ENCODE measurements at places on chromosomes 6 and 20.

GRCh38 chr6:63643862-63644261, 8.3 kb downstream of the PHF3 start:
- DNase-seq: peak; percentile 3

DNA sequence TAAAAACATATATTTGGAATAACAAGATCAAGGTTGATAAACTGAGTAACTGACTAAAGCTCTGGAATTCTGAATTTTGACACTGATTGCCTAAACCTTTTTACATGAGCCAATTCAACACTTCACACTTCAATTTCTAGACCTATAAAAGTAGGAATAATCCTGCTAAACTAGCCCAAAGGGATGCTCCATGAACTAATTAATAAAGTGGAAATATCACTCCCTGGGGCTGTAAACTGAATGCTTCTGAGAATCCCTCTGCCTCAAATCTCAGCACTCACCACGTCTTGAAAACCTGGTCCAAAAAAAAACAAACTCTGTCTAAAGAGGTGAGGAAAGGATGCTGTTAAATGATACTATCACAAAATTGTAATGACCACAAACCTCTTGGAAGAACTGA, 50.9 kb downstream of the DCDC2 start:
- DNase-seq: no peak

GRCh38 chr20:4329232-4329631, 313.9 kb upstream of the RNF24 start:
- no peak for DNase-seq

DNA sequence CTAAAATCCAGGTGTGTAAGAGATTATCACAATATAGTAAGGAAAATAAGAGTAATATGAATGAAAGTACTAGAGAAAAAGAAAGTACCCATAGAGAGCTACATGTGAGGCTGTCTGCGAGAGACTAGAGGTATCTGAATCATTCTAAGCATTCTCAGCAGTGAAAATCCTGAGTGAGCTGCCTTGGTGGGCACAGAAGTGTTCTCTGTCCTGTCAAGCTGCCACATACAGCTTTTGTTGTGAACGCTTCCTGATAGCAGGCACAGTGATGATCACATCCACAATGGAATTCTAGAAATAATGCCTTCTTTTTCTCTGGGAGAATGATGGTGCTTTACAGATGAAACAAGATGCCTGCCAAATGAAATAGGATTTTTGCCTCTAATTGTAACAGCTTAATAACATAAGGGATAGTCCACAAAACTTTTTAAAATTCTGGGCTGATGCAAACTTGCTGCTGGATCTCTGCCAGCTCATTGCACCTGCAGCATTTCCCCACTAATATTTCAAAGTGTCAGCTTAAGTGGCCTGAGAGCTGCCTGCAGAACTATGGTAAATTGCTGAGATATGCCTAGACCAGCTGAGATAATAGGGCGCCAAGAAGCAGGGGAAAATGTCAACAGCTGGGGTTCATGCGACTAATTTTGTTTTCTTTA, 620.5 kb downstream of the DOK5 start:
- no peak for DNase-seq

- DNase-seq: peak; percentile 28
Observed at GRCh38 chr6:27251112-27251605, 3.7 kb downstream of the PRSS16 start.

DNA sequence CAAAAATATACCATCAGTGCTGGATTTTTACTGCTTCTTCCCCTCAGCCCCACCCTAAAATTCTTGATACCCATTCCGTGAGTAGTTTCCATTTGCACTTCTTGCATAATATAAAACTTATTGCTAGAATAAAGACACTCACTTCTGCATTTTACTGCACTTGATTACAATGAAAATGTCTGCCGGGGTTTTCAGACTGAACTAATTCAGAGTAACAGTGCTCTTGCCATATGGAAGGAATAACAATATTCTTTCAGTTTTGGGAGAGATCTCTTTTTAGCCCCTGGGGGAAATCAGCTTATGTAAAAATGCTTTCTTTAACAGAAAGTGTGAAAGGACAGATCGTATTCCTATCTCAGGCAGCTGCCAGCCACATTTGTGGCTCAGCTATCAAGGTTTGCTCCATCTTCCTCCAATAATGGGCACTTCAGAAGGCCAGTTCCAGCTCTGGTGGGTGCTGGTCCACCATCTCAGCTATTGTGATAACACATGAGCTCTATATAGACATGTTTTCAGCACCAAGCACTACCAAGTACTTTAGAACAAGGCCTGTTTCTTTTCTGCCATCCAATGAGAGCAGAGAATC, 8.9 kb downstream of the SMLR1 start:
- DNase-seq: no peak

- DNase-seq: no peak
Observed at GRCh38 chr6:116398316-116399010, 27.7 kb downstream of the DSE start.

- DNase-seq: no peak
Observed at GRCh38 chr6:111949546-111949945, 76.3 kb upstream of the FYN start.

GRCh38 chr6:164290101-164290500, 875.6 kb downstream of the QKI start:
- DNase-seq: no peak

- DNase-seq: no peak
Observed at GRCh38 chr6:147468634-147469033, 39.9 kb upstream of the SAMD5 start.

GRCh38 chr20:6079016-6079415, 25.2 kb upstream of the LRRN4 start:
- DNase-seq: no peak

- peak; percentile 45 for DNase-seq
Observed at GRCh38 chr6:142871910-142872331, 73.1 kb downstream of the HIVEP2 start.

DNA sequence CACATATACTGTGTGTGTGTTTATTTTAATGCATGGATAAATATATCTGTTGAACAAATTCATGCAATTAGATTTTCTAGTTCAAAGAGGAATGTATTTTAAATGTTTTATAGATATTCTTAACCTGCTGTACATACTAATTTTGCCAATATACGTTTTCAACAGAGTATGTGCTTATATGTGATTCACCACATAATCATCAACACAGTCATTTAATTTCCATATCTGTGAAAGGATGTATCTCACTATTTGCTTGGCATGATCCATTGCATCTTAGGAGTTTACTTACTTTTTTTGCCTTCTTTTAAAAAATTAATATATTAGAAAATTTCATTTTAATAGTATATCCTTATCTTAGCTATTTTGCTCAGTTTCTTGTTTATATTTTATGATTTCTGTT, 902.3 kb upstream of the CITED2 start:
- DNase-seq: no peak

DNA sequence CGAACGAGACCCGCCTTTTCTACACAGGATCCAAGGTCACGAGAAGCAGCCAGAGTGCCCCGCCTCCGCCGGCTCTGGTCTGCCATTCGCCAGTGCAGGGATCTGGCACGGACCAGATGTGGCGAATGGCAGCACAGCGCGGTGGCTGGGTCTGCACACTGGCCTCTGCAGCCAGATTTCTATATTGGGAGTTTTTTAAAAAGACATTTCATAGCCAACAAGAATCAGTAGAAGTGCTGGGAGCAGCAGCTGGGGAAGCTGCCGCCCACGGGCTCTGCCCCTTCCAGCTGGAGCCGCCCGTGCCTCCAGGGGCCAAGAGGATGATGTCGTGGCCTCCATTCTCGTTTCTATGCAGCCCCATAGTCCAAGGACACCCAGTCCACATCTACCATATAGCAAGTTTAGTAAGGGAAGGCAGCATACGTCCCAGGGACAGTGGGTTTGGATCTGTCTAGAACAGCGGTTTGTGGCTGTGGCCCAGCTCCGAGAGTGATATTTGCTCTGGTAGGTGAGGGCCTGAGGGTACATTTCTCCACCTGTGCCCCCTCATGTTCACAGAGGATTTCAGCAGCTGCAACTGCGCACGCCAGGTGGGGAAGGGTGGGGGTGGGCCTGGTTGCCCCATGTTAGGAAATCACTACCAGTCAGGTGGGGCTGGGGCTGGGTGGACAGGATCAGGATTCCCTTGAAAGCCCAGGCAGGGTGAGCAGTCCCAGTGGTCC, 333.7 kb downstream of the ZFAND3 start:
- DNase-seq: no peak

DNA sequence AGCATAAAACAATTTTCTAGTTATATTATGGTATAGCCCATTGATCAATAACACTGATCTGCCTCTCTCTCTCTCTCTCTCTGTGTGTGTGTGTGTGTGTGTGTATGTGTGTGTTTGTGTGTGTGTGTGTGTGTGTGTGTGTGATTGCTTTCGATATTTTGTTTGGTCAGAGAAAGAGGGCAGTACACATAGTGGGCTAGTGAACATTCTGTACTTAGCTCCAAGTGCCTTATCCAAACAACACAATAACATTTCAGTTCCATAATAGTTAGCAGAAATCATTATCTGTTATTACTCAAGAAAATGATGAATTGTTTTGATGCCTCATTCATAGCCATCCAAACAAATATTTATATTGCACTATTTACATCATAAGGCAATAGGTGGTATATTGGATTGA, 979.1 kb upstream of the CITED2 start:
- no peak for DNase-seq

DNA sequence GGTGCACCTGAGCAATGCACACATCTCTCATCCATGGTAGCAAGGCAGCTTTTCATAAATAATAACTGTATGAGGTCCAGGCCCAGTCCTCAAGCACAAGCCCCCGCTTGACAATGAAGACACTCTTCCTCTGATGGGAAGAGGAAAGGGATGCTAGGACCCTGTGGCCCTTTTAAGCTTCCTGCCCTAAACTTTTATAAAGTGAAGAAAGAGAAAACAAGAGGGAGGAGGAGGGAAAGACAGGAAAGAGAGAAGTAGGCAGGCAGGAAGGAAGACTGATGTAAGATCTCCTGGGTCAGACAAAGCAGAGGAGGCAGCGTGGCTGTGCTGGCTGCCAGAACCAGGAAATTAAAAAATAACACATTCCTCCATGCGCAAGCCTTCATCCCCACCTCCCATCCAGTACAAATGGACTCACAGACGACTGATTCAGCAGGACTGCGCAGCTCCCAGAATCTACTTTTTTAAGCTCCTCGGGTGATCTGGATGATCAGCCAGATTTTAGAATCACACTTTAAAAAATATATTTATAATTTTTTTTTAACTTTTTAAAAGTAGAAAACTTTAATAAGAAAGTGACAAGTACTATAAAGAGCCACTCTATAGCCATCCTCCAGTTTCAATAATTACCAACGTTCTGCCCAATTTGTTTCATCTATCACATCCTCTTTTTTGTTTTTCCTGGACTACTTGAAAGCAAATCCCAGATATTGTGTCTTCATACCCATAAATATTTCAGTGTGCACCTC, 16.5 kb downstream of the TNFAIP3 start:
- DNase-seq: peak; percentile 56

DNA sequence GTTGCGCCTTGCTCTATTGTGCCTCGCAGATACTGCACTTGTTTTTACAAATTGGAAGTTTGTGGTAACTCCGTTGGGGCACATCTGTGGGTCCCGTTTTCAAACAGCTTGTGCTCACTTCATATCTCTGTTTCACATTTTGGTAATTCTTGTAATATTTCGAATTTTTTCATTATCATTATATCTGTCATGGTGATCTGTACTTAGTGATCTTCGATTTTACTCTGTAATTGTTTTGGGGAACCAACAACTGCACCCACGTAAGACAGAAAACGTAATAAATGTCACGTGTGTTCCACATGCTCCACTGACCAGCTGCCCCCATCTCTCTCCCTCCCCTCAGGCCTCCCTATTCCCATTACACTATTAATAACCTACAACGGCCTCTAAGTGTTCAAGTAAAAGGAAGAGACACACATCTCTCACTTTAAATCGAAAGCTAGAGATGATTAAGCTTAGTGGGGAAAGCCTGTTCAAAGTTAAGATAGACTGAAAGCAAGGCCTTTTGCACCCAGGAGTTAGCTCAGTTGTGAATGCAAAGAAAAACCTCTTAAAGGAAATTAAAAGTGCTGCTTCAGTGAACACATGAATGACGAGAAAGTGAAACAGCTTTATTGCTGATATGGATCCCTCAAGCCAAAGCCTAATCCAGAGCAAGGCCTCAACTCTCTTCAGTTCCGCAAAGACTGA, 26.9 kb downstream of the TTLL2 start:
- DNase-seq: no peak

DNA sequence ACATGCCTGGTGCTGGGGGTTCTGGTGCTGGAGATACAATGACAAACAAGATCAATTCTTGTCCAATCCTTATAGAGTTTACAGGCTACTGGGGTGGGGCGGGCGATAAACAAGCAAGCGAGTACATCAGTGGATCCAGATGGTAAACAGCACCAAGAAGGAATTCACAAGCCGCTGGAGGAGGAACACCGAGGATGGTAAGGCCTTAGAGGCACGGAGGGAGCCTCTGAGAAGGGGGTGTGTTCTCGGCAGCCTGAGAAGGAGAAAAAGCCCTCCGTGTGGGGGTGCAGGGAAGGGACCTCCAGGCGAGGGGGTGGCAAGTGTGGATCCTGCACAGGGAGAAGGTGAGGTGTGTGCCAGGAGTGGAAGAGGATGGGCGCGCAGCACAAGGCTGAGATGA, 276.5 kb upstream of the FOXQ1 start:
- no peak for DNase-seq

DNA sequence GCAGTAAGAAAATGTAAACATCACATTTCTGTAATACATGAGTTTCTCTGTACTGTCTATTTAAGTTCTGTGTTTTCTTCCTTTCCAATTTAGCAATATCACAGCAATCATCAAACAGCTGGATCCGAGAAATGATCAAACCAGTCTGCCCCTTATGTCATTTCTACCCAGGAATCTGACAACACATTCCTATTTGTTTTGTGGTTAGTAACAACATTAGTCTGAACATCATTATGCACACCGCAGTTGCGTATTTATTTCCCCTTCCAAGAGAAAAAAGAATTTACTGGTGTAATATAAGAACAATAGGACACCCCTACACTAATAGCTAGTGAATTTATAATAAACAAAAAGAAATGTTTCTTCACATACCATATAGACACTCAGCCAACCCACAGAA, 179.5 kb downstream of the BTBD9 start:
- DNase-seq: no peak

DNA sequence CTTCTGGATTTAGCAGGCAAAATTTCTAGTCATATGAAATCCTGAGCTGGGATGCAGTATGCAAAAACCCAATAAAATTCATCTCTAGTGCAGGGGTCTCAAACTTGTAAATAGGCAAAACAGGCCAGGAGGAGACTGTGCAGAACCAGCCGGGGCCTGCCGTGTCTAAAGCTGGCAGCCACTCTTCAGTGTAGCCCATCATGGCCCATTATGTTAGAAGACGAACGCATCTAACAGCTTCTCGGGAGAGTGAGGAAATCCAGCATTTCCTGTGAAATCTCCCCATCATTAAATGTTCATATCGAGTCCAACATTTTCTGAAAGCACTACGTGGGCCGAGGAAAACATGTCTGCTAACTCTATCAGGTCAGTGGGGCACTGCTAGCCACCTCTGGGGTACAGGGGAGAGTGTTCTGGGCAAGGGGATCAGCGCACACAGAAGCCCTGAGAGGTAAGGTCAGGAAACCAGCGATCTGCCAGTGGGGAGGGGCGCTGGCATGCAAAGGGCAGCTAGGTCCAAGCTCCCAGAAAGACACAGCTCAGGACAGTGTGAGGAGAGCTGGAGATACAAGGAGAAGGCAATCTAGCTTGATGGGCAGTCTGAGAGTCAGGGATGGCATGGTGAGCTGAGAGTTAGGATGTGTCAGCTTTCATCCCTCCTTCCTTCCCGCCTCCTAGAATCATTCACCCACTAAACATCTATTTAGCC, 144.2 kb downstream of the PREX1 start:
- DNase-seq: no peak

All from effector memory CD8-positive, alpha-beta T cell (primary cell).